ENCODE measurements at places on chromosomes 12 and 14. TPM values are rescaled to one million over a fixed set of nuclear protein-coding genes. Genes with fewer than 3 reads are reported as not detected.

- no peak for DNase-seq
These were observed 71.5 kb downstream of the SSPN start for GRCh38 chr12:26266881-26267280.

DNA sequence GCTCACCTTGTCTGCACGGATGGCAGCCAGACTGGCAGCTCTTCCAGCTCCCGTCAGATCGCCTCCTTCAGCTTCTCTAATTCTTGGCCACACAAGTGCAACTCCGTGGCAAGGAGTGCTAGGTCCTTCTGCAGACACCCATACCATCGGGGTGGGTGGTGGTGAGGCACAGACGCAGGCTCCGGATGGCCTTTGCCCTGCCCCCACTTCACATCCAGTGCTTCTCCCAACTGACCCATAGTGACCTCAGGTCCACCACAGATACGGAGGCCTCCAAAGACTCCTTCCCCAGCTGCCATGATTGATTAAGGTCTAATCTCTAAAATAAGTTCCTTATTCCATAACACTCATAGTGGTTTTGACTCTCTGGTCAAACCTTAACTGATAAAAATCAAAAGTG is 19.9 kb upstream of the CD27 start:
- no peak for DNase-seq

GRCh38 chr12:54658306-54659264 is 10.4 kb upstream of the DCD start:
- DNase-seq = peak; percentile 51

DNA sequence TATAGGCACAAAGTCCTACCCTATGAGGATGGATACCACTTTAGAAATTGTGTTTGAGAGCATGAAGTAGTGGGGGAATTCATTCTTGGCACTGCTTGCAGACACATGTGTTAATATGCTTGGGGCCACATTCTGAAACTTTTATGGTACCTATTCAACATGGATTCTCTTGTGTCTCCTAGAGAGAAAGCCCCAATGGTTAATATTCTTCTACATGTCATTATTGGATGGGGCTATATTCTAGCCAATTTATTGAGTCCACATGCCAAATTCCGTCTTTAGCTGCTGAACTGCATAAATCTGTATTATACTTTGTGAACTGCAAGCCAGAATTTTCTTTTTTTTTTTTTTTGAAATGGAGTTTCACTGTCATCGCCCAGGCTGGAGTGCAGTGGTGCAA is 140.0 kb downstream of the KICS2 start:
- no peak for DNase-seq

DNA sequence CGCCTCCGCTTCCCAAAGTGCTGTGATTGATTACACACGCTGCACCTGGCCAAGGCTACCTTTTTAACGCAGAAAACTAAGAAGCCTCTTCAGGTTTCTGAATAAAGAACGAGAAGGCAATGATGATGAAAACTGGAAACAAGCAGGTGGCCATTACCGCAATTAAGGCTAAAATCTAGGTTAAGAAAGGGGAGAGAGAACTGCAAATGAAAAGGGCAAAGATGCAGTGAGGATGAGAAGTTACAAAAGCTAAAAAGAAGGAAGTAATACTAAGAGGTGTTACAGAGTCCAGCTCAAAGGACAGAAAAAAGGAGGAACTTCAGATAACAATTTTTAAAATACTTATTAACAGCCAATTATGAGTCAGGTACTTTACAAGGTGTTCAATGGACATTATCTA is 79.7 kb downstream of the DUSP16 start:
- no peak for DNase-seq

GRCh38 chr14:89771251-89771650 is 183.3 kb downstream of the EFCAB11 start:
- no peak for DNase-seq

DNA sequence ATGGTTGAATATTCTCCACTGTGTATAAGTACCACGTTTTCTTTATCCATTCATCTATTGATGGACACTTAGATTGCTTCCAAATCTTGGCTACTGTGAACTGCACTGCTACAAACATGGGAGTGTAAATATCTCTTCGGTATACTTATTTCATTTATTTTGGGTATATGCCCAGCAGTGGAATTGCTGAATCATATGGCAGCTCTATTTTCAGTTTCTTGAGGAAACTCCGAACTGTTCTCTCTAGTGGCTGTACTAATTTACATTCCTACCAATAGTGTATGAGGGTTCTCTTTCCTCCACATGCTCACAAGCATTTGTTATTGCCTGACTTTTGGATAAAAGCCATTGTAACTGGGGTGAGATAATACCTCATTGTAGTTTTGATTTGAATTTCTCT is 623.1 kb upstream of the LRFN5 start:
- DNase-seq = no peak

DNA sequence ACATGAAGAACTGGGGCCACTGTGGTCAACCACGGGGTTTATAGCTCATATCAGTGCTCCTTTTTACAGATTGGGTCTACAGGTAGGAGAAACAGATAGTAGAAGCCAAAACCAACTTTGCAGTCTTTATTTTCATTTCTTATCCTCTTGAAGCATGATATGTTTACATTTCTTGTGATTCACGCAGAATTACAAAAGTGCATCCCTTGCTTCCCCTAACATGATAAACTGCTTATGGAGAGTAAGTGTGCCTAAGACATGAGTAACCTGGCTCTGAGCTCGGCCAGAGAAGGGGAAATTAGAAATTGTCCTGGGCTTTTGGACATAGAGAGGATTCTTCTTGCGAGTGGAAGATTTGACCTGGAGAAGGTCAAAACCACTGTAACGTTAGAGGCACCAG is 18.4 kb downstream of the PWP1 start:
- no peak for DNase-seq

DNA sequence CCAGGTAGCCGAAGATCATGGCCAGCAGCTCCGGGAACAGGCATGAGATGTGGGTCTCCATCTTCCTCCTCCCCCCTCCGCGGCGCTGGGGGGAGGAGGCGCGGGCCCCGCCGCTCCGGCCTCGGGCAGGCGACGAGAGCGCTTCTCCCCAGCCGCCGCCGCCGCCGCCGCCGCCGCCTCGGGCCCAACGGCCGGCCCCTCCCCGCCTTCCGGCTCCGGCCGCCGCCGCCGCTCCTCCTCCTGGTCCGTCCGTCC is 448 bp downstream of the FBXL14 start:
- no peak for DNase-seq

GRCh38 chr14:71441126-71441525 is 491.1 kb upstream of the RGS6 start:
- DNase-seq = no peak

GRCh38 chr12:84150201-84150600 is 762.4 kb downstream of the SLC6A15 start:
- no peak for DNase-seq

- no peak for DNase-seq
These were observed 89.1 kb downstream of the BEGAIN start for GRCh38 chr14:100498068-100498467.

DNA sequence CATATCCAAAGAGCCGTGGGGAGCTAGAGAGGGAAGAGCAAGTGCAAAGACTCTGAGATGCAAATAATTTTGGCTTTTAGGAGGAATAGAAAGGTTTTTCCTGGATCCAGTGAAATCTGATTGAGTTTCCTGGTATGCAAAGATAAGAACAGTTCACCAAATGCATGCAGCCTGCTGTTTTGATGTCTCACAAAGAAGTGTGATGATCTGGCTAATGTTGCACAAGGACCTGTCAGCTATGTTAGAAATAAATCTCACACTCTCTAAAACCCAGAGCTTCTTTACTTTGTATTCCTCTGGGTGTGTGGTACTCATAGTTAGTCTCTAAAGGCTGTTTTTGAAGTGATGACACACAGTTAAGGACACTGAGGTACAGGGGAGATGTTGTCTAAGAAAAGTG is 321.4 kb downstream of the AACS start:
- DNase-seq = no peak

DNA sequence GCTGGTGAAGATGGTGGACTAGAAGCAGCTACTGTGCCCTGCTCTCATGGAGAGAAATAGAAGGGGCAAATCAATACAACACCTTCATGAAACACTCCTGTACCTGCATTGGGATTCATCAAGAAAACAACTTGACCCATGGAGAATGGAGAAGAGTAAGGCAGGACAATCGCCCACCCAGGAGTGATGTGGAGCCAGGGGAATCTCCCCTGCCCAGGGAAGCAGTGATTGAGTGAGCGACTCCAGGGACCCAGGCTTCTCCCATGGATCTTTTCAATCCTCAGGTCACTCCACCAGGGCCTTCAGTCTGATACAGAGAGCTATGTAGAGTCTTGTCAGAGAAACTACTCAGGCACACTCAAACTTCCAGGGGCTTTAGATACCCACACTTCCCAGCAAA is 161.9 kb upstream of the DYRK2 start:
- no peak for DNase-seq

DNA sequence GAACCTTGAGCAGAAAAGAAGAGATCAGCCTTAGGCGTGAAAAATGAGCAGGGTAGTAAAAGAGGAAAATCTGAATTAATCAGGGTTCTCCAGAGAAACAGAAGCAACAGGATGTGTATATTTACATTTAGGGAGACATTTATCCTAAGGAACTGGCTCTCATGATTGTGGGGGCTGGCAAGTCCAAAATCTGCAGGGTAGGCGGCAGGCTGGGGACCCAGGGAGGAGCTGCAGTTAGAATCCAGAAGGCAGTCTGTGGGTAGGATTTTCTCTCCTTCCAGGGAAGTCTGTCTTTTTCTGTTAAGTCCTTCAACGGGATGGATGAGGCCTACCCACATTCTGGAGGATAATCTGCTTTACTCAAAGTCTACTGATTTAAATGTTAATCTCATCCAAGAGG is 67.4 kb upstream of the OVCH1 start:
- no peak for DNase-seq

DNA sequence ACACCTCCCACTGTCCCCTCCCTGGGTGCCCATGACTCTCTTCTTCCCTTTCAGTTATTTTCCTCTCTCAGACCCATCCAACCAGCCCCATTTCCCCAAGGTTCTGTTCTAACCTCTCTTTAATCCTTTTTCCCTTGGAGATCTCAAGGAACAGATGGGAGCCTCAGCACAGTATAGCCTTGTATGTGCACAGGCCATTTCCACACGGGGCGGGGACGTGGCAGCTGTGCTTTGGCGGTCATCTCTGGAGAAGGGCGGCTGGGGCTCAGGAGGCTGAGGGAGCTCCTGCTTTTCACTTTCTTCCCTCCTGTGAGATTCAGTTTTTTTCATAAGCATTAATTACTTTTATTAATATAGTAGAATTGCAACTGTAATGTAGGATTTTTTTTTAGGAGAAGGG is 212.2 kb downstream of the ZFP36L1 start:
- no peak for DNase-seq

DNA sequence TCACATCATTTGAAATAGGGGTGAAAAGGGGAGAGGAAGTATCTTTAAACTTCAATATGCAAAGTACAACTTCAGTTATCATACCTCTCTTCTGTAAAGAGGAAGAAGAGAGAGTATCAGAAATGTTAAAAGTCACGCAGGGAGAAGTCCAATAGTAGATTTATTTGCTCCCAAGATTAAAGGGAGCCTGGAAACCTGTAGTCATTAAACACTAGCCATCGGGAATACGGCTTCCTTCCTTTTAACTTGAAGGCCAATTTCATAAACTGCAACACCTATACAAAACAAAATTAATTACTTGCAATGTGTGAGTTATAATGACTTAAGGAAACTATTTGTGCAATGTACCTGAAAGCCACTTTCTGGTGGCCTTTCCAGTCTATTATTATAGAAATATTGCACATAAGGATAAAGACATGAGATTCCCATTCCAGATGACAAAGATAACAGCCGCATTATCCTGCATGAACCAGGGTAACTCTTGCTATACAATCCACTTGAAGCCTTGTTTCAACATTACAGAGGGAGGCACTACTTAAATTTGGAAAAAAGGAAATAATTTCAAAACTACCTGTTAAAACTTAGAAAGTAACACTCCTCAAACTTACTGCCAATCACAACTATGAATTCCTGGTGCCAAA is 4.6 kb downstream of the BTG1 start:
- DNase-seq = no peak

- no peak for DNase-seq
These were observed 71.2 kb downstream of the SLC2A13 start for GRCh38 chr12:40034712-40035111.

- DNase-seq = no peak
These were observed 51.9 kb downstream of the CPSF2 start for GRCh38 chr14:92173668-92174067.

DNA sequence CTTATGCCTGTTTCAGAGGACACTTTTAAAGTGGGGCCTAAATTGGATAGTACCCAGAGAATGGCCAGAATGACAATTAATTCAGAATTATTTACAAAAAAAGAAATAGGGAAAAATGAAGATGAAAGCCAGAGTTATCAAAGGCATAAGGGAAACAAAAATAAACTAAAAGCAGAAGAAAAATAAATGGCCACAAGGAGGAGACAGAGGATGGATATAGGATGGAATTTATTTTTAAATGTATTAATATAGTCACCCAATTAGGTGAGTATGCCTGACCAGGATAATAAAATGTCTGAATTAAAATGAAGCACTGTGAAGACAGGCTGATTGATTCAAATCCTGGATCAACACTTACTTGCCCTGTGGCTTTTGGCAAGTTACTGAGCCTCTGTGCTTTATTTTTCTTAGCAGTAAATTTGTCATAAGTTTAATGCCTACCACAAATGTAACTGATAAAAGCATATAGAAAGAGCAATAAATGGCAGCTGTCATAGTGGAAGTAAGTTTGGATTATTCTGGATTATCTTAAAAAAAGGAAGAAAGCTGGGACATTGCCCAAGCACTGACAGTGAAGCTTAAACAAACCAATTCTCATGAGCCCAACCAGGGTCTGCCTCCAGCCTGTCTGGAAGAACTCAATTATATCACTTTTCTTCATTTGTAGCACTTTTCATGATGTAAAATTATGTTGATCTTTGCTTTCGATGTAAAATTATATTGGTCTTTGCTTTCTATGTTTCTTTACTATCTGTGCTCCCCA is 3.5 kb downstream of the CLEC9A start:
- no peak for DNase-seq

SMIM41 gene
- total RNA-seq = not detected

FAM181A gene
- not detected for total RNA-seq

KRT2 gene
- total RNA-seq = not detected

TRPV4 gene
- not detected for total RNA-seq

FAIM2 gene
- 0.95 TPM for total RNA-seq

MORN3 gene
- 4.2 TPM for total RNA-seq

RBM25 gene
- total RNA-seq = 86.9 TPM

GPRC5A gene
- total RNA-seq = 0.05 TPM

LGALS3 gene
- total RNA-seq = 70.5 TPM
